Mucosa of gallbladder (tissue), 1 donor: ENCODE measurements at places on chromosomes 6 and 20. TPM values are rescaled to one million over a fixed set of nuclear protein-coding genes. Genes with fewer than 3 reads are reported as not detected.

Gene ANKRD66
- not detected for total RNA-seq

Gene RAB44
- 0.75 TPM for total RNA-seq

Gene RPP40
- 3.2 TPM for total RNA-seq

Gene GSTA3
- not detected for total RNA-seq

Gene HSPA12B
- total RNA-seq: 5.4 TPM

Gene SLC12A5
- 0.32 TPM for total RNA-seq

Gene SAMD5
- 7.3 TPM for total RNA-seq

Gene JPH2
- total RNA-seq: 48.9 TPM

Gene BTBD3
- total RNA-seq: 33.6 TPM

Gene BNIP5
- 7.4 TPM for total RNA-seq

Gene ADGRB3
- total RNA-seq: 2.0 TPM

Gene LAMA5
- 298 TPM for total RNA-seq

Gene RPP21
- 42.6 TPM for total RNA-seq

Gene GPX5
- total RNA-seq: not detected

Gene PRICKLE4
- total RNA-seq: 13.1 TPM

Gene HUS1B
- 0.46 TPM for total RNA-seq

Gene DPM1
- 31.7 TPM for total RNA-seq

Gene LTA
- 1.9 TPM for total RNA-seq

Gene TNFRSF6B
- 3.2 TPM for total RNA-seq

Gene BPIFB2
- total RNA-seq: 0.17 TPM
